Lower lobe of right lung (tissue), 2 donors: ENCODE measurements at places on chromosomes 12 and 14. TPM values are rescaled to one million over a fixed set of nuclear protein-coding genes. Genes with fewer than 3 reads are reported as not detected.

MIPOL1 gene
- total RNA-seq, result 12.1 TPM

DNA sequence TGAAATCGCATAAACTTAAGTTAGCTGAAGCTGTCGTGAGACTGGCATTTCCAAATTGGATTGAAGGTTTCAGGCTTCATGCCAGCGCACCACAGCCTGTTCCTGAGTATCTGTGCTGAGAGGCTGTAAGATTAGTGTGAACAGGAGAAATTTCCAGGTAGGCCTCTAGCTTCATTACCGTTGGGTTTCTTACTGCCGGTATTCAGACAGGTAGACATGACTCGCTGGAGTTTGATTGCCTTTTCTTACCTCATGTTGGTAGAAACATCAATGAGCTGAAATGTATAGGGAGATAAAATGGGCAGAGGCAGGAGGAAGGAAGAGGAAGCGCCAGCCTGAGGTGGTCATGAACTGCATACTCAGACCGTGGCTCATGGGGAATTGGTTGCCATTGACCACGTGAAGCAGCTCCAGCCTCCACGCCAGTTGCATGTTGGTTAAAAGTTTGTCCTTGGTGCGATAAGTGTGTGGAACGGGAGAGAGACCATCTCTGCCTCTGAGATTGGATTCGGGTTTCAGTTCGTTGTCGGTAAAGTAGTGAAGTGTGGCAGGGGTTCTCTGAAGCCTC, 42.3 kb upstream of the MMP17 start:
- H3K27ac ChIP-seq, result no peak overlapping the region
- DNase-seq, result no peak

DNA sequence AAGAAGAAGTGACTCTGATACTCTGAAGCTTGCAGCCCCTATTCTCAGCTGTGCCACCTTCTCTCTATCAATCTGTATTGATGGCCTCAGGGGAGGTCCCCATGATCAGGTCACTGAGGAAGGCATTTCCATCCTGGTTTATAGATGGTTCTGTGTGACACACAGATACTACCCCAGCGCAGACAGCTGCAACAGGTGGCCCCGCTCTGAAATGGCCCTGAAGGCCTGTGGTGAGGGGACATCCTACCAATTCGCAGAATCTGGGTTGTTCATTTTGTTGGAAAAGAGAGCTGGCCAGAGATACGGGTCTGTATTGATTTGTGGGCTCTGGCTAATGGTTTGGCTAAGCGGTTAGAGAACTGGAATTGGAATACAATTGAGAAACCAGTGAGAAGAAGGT, 21.7 kb downstream of the DLK1 start:
- no peak overlapping the region for H3K4me3 ChIP-seq
- no peak for DNase-seq
- no peaks in the 10 kb centered on the region for H3K27me3 ChIP-seq
- H3K36me3 ChIP-seq, result no peaks in the 10 kb centered on the region
- H3K4me1 ChIP-seq, result no peaks in the 10 kb centered on the region

HOXC11 gene
- total RNA-seq, result not detected

DNA sequence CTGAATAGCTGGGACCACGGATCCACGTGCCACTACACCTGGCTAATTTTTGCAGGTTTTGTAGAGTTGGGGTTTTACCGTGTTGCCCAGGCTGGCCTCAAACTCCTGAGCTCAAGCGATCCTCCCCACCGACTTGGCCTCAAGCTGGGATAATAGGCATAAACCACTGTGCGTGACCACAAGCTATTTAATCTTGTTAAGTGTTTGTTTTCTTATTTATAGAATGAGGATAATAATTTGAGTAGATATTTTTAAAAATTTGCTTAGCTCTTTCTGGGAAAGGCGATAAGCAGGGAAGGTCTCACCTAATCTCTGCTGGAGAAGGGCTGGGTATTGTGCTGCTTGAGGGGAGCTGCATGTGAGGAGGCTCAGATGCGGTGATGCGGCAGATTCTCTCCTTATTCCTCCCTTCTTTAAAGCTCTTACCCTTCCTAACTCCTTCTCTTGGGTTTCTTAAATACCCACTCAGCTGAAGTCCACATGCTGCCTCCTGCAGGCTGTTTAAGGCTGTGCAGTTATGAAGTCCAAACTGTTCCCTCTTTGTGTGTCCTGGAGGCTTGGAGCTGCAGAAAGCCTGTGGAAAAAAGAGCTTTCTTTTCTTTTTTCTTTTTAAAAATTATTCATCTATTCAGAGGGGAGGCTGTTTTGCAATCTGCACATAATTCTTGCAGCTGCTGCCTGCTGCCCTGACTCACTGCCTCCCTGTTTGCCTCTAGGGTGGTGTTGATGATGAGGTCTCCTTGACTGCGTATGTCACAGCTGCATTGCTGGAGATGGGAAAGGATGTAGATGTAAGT, 37.9 kb downstream of the A2ML1 start:
- no peaks in the 10 kb centered on the region for H3K4me1 ChIP-seq
- H3K27me3 ChIP-seq, result no peaks in the 10 kb centered on the region
- DNase-seq, result no peak
- no peak overlapping the region for H3K27ac ChIP-seq
- no peak overlapping the region for H3K4me3 ChIP-seq

- peaks cover 100% of the 10 kb centered on the region for H3K36me3 ChIP-seq
- H3K4me1 ChIP-seq, result peaks cover 28% of the 10 kb centered on the region
These were observed 22.9 kb downstream of the PCBP2 start for GRCh38 chr12:53474819-53475218.
